Stomach (tissue), 19 donors: ENCODE measurements at places on chromosomes 2 and 18.

GRCh38 chr2:127884436-127884835 lies 1.3 kb downstream of the AMMECR1L start:
- DNase-seq: no peak

DNA sequence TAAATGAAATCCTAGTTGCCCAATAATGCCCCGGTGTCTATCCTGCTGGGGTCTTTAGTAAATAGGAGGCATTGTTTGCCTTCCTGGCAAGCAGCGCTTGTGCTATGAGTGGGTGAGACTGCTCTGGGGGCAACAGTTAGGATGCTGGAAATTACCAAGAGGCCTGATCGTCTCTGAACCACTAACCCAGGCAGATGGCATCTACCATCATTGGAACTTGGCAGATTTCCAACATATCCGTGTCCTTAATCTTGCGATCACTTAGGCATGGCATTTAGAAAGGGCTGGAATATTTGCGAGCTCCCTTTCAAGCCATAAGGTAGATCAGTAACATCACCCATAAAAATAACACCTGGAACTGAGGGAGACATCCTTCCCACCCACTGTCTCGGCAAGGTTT lies 18.8 kb upstream of the SH3RF3 start:
- DNase-seq: no peak

DNA sequence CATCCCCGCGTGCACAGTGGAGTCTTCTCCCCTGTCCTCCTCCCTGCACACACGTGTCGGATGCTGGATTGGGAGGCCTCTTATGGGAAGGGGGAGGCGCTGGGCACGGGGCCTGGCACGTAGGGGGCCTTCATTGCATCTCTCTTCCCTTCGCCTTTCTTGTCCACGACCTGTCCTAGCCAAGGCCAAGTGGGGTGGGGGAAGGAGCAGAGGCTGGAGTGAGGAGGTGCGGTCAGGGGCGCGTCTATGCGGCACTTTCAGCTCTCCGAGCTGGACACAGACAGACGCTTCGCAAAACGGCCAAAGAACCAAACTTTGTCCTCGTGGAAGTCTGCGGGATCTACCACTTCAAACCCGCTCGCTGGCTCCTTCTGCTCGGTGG lies 13.4 kb downstream of the ALPG start:
- DNase-seq: no peak

- DNase-seq: no peak
Measured at GRCh38 chr18:3388980-3389379, 61.0 kb upstream of the TGIF1 start.

DNA sequence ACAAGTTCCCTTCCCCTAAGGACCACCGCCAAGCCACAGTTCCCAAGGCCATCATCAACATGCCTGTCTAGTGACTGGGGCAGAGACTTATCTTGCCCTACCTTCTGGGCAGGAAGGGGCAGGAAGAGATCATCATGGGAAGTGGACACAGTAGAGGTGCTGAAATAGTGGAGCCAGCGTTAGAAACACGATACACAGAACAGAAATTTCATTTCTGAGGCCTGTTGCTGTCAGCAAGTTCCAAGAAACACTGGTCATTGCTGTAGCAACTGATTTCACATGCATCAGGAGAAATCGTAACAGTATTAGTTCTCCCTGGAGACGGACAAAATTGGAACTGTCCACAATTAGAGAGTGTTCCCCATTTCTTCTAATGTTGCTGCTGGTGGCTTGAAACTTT lies 83.0 kb downstream of the COLEC12 start:
- DNase-seq: peak; percentile 52

- DNase-seq: peak; percentile 44
Measured at GRCh38 chr2:114006460-114006859, 116.6 kb downstream of the ACTR3 start.

- peak; percentile 4 for DNase-seq
Measured at GRCh38 chr2:127605691-127606263, 40.2 kb upstream of the GPR17 start.

DNA sequence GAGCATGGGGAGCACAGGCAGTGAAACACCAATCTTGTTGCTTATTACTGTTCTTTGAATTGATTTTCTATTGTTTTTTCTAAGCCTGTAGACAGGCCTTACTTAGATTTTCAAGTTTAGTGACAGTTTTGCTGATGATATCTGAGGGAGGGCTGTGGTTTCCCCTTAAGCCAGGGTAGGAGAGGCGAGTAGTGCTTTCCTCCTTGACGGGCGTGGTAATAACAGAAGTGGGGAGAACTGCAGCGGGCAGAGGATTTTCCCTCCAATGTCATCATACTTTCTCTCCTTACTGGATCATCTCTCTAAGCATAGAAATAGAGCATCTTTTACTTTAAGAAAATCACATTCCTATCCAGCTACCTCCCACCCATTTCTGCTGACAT lies 314.4 kb downstream of the ALK start:
- no peak for DNase-seq

DNA sequence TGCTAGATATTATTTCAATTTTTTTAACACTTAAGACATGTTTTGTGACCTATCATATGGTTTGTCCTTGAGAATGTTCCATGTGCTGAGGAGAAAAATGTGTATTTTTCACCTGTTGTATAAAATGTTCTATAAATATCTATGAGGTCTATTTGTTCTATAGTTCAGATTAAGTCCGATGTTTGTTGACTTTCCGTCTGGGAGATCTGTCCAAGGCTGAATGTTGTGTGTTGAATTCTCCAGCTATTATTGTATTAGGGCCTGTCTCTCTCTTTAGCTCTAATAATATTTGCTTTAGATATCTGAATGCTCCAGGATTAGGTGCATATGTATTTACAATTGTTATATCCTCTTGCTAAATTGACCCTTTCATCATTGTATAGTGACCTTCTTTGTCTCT lies 144.1 kb downstream of the NYAP2 start:
- DNase-seq: no peak

DNA sequence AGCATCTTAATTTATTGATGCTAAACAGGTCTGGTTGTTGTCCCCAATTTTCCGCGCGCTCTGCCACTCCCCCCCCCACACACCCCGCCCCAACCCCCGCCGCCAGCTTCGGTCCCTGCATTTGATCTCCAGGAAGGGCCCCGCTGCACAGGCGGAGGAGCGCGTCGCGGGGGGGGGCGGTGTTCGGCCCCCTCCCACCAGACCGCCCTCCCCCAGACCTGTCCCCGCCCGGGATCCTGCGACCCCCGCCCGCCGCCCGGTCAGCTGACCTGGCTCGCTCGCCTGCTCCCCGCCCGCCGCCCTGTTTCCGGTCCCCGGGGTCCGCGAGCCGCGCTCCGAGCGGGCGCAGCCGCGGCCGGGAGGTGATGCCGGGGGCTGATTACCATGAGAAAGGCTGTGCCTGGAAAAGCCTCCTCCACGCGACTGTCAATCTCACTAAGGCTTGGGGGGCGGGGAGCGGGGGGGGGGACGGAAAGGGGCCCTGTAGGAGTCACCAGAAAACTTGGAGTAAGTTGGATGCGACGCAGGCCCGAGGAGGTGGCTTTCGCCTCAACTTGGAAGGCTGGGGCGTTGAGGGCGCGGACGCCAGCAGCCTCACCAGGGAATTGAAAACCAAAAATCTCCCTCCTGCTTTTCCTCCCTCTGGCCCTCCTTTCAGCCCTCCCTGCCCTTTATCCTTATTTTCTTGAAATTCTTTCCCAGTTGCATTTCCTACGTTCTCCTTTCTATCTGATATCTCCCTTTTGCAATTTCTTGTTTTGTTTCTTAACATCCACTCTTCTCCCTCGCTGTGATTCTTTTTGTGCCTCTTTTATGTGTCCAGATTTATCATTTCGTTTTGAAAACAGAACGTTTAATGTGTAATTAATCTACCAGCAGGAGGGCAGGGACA lies 4.4 kb upstream of the ZEB2 start:
- peak; percentile 82 for DNase-seq

GRCh38 chr18:21979171-21979560 lies 190.2 kb upstream of the GATA6 start:
- no peak for DNase-seq

DNA sequence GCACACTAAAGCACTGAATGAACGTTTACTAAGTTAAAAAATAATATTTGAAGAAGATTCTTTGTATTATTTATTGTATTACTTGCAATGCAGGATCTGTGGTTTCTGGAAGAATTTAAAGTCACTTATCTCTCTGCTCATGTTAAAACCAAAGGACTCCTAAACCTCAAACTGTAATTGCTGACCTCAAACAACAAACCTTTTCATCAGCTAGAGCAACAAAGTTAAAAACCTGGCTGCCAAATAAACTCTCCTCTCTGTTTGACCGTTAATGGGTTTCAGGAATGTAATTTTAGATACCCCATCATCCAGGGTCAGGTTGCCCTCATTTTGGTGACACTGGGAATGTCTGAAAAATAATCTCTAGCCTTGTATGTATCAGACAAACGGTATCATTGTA lies 239.1 kb downstream of the TGIF1 start:
- no peak for DNase-seq

- DNase-seq: no peak
Measured at GRCh38 chr2:231634951-231635875, 42.5 kb downstream of the TEX44 start.

GRCh38 chr2:151403914-151404313 lies 5.8 kb upstream of the RIF1 start:
- DNase-seq: no peak

DNA sequence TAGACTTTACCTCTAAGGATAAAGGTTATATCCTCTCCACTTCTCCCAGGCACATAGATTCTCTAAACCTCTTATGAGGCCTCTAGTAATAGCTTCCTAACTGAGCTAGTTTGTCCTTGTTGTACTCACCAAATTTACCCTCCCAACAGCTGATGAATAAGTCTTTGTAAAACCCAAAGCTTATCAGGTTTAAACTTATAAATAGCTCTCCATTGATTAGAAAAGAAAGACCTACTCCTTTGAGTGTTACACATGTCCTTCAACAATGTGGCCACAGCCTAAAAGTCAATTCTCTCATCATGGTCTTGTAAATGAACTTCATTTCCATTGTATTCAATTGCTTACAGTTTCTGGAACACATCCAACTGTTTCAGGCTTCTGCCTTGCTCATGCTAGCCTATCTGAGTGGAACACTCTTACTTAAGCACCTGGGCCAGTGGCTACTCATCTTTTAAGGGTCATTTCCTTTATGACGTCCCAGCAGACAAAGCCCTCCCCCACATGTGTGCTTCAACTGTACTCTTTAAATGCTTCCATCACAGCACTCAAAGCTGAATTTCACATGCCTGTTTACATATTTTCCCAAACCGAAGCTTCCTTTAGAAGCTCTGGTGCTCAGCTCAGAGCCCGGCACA lies 131.6 kb downstream of the CDH2 start:
- DNase-seq: peak; percentile 32

GRCh38 chr2:52144590-52144989 lies 1112.7 kb upstream of the NRXN1 start:
- DNase-seq: no peak

DNA sequence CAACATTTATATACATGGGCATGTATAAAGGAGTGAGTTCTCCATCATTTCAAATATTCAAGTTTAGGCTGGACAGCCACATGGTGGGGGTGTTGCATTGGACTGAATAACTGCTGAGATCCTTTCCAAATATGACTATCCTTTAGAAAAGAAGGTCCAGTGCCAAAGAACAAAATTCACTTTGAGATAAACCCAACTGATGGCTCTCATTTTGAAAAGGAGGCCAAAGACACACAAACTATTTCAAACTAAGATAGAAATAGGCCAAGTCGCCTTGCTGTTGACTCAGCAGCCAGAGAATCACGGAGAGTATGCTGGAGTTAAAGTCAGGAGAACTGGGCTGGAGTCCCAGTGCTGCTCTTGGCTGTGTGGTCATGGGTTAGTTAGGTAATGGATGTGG lies 204.5 kb upstream of the LRATD1 start:
- no peak for DNase-seq

- DNase-seq: no peak
Measured at GRCh38 chr2:240213476-240214421, 73.3 kb upstream of the OTOS start.

GRCh38 chr2:75138528-75138927 lies 60.8 kb downstream of the TACR1 start:
- DNase-seq: no peak

DNA sequence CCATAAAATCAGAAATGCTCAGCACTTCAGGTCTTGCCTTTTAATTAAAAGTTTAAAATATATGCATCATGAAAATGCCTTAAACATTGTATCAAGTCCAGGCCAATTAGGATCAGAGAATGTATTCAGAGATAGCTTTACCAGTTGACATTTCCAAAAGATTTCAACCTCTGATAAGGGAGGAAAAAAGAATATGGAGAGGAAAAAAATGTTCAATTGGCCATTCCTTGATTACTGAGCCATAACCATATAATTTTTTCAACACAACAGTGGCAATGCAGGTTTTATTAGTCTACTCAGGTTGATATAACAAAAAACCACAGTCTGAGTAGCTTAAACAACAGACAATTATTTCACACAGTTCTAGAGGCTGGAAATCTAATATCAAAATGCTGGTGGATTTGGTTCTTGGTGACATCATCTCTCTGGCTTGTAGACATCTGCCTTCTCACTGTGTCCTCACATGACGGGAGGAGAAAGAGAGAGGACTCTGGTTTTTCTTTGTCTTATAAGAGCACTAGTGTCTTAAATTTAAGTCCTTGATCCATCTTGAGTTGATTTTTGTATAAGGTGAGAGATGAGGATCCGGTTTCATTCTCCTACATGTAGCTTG lies 111.9 kb downstream of the IRS1 start:
- DNase-seq: no peak

GRCh38 chr2:30862054-30862651 lies 54.9 kb upstream of the CAPN13 start:
- DNase-seq: peak; percentile 71

DNA sequence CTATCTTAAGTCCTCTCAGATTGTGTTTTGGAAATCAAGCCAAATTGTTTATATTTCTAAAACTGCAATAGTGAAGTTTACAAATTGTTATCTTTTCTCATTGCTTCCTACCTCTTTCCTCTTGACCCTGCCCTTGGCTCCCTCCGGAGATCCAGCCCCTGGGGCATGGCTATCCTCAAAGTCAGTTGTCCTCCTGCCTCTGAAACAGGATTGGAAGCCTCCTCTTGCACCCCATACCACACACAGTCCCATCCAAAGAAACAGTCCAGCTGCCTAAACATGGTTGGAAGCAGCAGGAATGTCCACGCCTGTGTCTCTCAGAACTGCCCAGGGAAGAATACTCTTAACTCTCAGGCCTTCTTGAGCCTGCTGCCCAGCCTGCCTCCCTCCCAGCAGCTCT lies 30.1 kb upstream of the COL6A3 start:
- no peak for DNase-seq

- no peak for DNase-seq
Measured at GRCh38 chr2:44566059-44566458, 204.3 kb downstream of the CAMKMT start.

DNA sequence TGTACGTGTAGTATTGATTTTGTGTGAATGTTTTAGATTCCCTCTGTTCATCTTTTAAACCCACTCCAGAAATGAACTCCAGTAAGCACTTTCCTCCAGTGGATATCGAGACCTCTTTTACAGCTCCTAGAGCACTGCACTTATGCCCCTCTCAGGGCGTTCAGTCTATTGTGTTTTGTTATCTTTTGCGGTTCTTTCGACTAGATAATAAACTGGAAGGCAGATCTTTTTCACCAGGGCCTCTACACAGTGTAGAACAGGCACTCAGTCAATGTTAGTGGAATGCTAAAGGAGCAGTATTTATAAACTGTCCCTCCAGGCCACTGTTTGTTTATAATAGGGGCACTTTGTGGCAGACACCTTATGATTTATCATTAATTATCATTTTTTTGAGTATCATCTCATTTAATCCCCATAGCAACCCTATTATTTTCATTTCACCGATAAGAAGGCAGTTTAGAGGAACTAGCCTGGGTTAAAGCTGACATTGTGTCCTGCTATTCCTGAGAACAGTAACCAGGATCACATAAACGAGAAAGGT lies 742 bp upstream of the SOS1 start:
- DNase-seq: no peak
